ENCODE measurements at places on chromosomes 6 and 20.

DNA sequence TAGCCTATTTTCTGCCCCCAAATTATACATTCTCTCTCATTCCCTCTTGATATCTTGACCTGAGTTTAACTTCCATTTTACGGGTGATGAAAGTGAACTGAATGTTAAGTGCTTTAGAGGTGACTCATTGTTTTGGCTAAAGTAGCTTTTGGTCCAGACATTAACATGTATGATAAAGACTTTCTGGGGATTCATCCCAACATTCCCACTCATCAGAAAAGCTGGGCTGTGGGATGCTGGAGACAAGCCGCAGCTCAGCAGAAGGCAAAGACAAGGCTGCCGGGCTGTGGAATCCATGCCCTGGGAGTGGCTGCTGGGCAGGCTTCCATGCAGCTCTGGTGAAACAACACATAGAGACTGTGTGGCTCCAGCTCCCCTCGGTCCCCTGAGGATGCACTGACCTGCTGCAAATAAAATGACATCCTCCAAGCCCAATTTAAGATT, 89.9 kb upstream of the SYNDIG1 start:
- DNase-seq = no peak

DNA sequence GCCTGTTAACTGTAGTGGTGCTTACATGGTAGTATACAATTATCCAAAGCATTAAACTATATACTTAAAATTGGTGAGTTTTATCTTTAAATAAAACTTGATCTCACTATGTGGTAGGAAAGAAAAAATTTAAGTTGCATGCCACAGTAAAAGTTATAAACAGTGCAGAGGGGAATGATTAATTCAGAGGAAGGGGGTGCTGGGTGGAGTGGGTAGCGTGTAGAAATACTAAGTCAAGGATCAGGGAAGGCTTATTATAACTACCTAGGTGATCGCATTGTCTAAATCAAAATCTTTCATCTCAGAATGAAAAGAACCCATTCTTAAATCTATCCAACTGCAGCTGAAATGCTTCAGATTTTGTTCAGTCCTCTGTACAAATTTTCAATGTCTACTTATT, 428.3 kb downstream of the ADGRB3 start:
- no peak for DNase-seq

DNA sequence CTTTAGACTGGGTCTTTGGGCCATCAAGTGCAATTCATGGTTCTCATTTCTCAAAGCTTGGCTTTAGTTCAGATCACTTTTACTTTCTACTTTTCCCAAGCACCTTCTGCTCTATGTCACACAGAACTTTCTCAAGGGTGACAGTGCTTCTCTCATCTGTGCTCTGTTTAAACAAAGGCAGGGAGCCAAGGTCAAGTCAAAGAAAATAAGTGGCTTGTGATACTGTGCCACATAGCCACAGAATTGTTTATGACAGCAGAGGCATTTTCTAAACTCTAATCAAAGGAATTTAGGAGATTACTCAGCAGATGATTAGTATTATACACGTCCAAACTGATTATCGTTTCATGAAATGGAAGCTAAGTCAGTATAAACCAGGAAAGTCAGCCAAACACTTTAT, 348.0 kb downstream of the HDGFL1 start:
- DNase-seq = no peak

DNA sequence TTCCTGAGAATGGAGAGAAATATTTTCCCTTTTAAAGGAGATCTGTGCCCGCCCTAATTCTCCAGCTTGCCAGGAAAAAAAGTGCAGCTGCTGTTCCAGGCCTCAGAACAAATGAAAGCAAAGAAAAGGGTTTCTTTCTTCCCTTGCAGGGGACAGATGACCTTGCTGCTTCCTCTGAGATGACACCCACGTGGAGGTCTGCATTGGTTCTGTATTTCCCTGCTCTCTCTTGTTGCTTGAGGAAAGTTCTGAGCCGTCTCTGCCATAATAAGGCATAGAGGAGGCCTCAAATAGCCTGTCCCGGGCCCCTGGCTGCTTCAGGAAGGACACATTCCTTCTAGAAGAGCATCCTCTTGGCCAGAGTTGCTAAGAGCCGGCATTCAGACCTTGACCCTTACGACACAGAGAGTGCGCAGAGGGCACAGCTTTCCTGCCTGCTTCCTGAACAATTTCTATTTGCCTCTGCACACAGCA, 501.8 kb upstream of the SULF2 start:
- no peak for DNase-seq

- DNase-seq = no peak
These were observed 113.5 kb downstream of the SMOC2 start for GRCh38 chr6:168554472-168554871.

DNA sequence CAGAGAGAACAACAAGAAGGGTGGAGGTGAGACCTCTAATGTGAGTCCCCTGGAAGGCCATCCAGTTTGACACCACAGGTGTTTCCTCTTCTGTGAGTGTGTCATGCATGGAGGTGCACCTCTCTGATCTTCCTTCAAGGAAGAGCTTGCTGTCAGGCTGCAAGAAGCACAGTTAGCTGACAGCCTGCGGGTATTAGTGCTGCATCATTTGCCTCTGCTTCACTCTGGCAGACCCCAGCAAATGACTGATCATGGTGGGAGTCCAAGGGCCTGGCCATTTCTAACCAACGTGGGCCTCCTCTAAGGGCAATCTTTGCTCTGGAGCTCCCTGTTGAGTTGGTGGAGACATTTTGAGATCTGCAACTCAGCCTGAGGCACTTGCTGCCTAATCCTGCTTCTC, 206.3 kb downstream of the EPHA7 start:
- no peak for DNase-seq

GRCh38 chr6:142605922-142606485, 304.2 kb downstream of the ADGRG6 start:
- DNase-seq = no peak

- DNase-seq = no peak
These were observed 1067.0 kb upstream of the MAP3K7 start for GRCh38 chr6:91653895-91654294.

- no peak for DNase-seq
These were observed 97.2 kb downstream of the KIF16B start for GRCh38 chr20:16476032-16476431.

DNA sequence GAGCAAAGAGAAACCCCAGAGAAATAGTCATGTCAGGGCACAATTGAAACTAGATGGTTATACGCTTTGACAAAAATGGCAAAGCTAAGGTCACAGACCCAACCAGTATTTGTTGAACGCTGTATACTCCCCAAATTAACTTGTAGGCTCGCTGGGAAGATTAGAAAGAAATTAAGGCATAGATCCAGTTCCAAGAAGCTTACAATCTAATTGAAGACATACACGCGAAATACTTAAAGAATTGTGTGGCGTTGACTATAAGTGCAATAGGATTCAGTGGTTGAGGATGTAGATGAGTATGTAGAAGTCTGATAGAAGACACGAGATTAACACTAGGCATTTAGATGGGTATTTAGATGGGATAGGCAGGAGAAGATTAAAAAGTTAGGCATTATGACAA, 525 bp downstream of the FAM229B start:
- DNase-seq = no peak

DNA sequence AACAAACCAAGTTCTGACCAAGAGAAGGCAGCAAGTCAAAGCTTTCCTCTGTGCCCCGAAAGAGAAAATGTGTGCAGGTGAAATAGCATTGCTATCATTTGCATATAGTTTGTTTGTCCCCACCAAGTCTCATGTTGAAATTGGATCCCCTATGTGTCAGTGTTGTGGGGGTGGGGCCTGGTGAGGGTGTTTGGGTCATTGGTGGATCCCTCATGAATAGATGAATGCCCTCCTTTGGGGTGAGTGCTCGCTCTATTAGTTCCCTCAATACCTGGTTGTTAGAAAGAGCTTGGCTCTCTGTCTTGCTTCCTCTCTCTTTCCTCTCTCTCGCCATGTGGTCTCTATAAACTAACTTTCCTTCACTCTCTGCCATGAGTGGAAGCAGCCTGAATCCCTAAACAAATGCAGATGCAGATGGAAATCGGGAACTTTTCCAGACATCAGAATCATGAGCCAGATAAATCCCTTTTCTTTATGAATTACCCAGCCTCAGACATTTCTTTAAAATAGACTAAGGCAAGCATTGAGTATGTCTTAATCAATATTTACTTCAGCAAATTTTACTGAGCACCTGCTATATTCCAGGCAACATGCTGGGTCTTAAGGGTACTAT, 43.8 kb upstream of the SYNDIG1 start:
- DNase-seq = no peak

DNA sequence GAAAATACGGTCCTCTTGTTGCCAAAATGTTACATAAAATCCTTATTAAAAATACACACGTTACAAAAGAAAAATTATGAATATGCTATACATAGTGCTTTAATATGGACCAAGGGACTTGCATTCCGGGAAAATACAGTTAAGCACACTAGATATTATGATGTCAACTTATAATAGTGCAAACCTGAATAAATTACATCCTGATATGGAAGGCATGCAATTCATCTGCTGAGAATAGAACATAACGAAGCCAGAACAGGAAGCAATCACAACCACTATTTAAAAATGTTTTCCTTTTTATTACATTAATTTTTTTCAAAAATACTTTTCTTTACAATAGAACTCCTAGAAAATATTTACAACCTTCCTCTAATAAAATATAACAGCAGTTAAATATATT, 7.8 kb upstream of the MRPS10 start:
- no peak for DNase-seq

DNA sequence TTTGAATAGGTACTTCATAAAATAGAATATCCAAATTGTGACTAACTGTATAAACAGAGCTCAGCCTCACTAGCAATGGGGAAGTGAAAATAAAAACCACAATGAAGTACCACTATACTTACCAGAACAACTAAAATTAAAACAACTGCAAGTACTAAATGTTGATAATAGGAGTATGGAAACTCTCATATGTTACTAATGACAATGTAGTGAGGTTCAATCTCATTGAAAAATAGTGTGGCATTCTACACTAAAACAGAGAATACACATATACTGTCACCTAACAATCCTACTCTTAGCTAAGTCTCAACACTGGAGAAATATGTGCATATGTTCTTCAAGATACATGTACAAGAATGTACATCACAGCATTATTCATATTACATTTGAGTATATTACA, 132.0 kb upstream of the CARMIL1 start:
- DNase-seq = no peak

DNA sequence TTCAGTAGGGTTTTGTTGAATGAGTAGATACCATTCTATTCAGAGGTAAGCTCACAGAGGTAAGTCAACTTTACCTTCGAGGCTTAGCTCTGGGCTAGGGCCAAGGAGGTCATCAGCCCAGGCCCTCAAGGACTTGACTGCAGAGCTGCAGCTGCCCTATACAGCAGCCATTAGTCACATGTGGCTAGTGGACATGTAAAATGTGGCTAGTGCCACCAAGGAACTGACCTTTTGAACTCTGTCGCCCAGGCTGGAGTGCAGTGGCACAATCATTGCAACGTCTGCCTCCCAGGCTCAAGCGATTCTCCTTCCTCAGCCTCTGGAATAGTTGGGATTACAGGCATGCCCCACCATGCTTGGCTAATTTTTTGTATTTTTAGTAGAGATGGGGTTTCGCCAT, 47.9 kb upstream of the EPB41L1 start:
- no peak for DNase-seq

DNA sequence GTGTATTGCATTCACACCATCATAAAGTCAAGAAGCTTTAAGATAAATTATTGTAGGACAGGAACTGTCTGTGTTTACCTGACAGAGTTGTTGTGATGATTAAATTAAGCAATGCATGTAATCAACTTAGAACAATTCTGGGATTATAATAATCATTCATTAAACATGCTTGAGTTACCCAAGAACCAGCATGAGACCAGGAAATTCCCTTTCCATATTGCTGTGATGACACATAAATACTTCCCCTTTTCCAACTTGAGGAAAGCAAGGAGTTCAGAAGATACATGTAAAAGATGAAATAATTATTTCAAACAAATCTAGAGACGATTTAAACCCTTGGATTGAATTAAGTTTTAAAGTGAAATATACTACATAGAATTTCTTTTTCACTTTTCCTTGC, 404.4 kb downstream of the GJA1 start:
- DNase-seq = no peak

DNA sequence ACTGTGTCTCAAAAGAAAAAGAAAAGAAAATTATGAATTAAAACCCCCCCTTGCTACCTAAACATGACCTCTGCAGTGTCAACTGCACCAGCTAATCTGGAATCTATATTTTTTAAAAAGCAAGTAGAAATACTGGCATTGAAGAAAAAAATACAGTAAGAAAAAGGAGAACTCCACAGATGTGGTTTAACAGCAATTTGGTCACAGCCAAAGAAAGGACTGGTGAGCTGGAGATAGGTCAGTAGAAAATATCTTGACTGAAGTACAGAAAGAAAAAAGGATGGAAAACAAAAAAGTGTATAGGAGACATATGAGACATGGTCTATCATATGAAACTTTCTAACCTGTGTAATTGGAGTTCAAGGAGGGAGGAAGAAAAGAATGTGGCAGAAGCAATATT, 44.1 kb upstream of the ERVFRD-1 start:
- DNase-seq = no peak

GRCh38 chr20:23363257-23363649, 1.3 kb downstream of the GZF1 start:
- no peak for DNase-seq

- DNase-seq = no peak
These were observed 208.5 kb downstream of the NFATC2 start for GRCh38 chr20:51333971-51334370.

- DNase-seq = no peak
These were observed 48.9 kb downstream of the RNASET2 start for GRCh38 chr6:166907373-166907841.

DNA sequence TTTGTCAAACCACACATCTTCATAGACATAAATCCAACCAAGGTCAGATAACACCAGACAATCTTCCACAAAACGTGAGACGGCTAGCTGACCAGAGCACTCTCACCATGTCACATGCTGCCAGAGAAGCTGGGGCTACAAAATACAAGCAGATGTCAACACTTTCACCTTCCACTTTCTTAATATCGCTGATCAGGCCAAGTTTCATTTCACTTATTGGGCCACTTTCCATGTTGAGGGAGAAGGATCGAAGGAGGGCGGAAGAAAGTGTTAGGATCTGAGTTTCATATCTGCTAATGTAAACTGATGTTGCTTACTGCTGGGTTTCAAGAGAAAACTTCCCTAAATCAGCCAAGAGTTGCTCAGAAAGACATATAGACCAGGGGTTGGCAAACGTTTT, 177.0 kb upstream of the PRDM1 start:
- DNase-seq = no peak

DNA sequence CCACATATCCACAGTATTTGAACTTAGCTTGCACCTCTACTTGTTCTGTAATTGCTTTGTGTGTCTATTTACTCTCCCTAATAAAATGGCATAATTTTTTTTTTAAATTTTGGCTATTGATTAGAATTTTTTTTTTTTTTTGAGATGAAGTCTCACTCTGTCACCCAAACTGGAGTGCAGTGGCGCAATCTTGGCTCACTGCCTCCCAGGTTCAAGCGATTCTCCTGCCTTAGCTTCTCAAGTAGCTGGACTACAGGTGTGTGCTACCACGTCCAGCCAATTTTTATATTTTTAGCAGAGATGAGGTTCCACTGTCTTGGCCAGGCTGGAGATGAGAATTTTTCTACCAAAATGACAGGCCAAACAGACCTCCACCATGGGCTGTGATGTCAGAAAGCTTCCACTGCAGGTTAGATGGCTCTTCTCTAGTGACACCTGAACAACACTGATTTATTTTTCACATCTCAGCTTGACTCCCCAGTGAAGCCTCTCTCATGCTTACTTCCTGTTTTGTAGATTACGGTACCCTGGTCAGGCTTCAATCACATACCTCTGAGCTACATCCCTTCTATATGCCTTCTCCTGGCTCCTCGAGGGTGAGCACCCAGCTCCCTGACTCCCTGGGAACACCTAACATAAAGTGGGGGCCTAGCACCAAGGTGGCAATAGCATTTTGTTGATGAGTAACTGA, 112.8 kb downstream of the ARHGAP18 start:
- DNase-seq = no peak

- no peak for DNase-seq
These were observed 35.8 kb upstream of the BCAS1 start for GRCh38 chr20:54106162-54106561.

Data from HFF-Myc (cell line).